CD4-positive, alpha-beta T cell treated with Interleukin-17A for 1 hour (primary cell): ENCODE measurements at places on chromosomes 5 and 9.

- no peak for DNase-seq
Measured at GRCh38 chr9:97411440-97411788, 482 bp upstream of the TDRD7 start.

DNA sequence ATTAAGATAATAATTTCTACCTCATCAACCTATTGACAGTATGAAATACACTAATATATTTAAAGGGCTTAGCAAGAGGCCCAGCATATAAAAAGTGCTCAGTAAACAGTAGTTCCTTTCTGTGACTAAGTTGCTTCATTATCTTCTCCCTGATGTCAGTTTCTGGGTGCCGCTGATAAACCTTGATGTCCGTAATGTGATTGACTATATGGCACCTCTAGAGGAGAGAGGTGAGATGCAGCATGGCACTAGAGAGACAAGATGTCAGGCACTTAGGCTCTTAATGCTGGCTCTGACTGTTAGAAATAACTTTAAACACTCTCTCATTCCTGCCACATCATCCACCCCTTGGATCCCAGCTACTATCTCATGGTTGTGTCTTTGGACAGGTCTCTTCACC is 455.9 kb upstream of the KLF4 start:
- no peak for DNase-seq

GRCh38 chr5:169943026-169943425 is 37.3 kb downstream of the INSYN2B start:
- DNase-seq = no peak

GRCh38 chr9:125088752-125089151 is 54.6 kb downstream of the SCAI start:
- DNase-seq = no peak

DNA sequence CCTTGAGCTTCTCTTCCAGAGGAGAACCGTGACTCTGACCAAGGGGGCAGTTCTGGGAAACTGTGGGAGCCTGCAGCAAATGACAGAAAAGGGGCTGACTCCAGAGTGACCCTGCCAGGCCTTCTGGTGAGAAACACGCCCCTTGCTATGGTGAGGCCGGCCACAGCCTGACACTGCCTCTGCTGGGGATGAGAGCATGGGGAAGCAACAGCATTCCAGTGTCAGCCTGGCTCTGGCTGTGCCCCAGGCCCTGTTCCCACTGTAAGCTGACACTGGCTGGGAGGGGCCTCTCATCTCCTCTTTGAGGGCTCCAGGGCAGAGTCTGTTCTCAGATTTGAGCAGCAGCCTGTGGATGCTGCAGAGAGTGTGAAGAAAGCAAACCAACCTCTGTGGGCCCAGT is 180.0 kb upstream of the IL12B start:
- DNase-seq = no peak

DNA sequence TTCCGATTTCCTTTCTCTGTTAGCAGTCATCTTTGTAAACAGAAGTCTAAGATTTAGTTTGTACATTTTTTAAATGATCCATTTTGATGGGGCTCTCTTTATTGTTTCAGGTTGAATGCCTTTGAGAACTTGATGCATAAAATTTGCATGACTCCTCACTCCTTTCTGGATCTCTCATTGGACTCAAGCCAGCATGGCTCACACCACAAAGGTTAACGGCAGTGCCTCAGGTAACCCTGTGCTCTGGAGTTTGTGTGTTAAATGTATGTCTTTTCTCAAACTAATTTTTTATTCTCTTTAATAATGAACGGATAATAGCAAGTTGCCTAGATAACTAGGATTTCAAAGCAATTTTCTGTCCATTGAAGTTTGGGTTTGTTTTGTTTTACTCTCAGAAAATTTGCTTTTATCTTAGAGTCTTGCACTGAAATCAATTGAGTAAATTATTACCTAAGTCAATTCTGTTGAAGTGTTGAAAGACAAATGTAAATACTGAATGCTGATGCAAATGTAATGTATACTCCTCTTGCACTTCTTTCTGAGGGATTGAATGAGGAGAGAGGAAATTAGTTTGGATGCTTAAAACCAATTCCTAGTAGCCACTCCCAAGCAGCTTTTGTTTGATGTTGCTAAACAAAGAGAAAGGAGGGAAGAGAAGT is 164.6 kb upstream of the DMRT1 start:
- no peak for DNase-seq

DNA sequence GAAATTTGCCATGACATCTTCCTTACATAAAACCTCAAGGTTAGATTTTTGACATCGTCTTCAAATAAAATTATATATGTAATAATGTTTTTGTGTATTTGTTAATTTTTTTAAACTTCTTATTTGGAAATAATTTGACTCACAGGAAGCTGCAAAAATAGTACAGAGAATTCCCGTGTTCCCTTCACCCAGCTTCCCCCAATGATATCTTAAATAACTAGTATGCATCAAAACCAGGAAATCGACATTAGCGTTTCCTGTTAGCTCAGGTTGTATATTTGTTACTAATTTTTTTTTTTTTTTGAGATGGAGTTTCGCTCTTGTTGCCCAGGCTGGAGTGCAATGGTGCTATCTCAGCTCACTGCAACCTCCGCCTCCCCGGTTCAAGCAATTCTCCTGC is 86.3 kb upstream of the SPRY4 start:
- no peak for DNase-seq

GRCh38 chr5:77981820-77982219 is 205.7 kb upstream of the TBCA start:
- no peak for DNase-seq

DNA sequence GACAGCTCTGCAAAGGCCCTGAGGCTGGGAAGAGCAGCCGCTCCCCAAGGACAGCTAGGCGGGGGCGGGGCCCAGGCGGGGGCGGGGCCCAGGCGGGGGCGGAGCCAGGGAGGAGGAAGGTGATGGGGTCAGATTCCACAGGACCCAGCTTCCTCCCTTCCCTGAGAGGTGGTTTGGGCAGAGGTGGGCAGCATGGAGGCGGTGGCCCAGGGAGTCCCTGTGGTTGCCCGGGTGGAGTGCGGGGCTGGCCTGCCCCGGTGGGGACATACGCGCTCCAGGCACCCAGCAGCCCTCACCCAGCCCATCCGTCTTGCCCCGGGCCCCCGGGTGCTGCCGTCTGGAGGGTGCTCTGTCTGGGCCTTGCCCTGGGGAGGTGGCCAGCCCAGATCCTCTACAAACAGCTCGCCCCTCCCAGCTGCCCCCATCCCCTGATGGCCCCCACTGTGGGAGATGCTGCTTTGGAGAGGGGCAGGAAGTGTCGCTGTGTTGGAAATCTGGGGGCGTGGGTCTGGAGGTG is 11.0 kb upstream of the RNU6ATAC start:
- DNase-seq = no peak

GRCh38 chr5:10695055-10695649 is 65.9 kb downstream of the DAP start:
- no peak for DNase-seq

- no peak for DNase-seq
Measured at GRCh38 chr5:174482607-174483024, 241.8 kb upstream of the MSX2 start.

- no peak for DNase-seq
Measured at GRCh38 chr9:125914411-125914810, 167.2 kb downstream of the PBX3 start.

DNA sequence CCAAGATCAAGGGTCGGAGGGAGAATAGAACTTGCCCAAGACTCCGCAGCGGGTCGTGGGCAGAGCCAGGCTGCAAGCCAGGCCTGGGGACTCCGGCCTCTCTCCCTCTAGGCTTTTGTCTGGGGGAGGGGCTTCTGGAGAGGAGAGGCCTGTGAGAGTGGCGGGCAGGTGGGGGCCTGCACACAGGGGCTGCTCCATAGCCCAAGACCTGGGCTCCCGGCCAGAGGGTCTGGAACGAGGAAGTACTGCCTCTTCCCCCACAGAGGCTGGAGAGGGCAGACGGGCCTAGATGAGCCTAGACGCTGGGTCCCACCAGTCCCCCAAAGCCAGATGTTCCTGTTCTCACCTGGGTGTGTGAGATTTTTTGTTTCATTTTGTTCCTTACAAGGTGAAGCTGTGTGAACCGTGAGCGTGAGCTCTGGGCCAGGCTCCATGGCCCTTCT is 5.2 kb upstream of the ST6GALNAC6 start:
- DNase-seq = peak; percentile 28

DNA sequence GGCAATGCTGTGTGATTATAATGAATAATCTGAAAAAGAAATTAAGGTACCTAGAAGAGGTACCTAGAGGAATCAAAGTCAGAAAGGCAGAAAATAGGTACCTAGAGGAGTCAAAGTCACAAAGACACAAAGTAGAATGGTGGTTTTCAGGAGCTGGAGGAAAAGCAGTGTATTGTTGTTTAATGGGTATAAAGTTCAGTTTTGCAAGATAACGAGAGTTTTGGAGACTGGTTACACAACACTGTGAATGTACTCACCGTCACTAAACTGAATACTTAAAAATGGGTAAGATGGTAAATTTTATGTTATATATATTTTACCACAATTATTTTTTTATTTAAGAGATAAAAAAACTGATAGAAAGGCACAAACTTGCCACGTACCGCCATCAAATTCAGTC is 57.0 kb downstream of the FBXL17 start:
- no peak for DNase-seq

- no peak for DNase-seq
Measured at GRCh38 chr9:12680341-12680740, 12.8 kb upstream of the TYRP1 start.

DNA sequence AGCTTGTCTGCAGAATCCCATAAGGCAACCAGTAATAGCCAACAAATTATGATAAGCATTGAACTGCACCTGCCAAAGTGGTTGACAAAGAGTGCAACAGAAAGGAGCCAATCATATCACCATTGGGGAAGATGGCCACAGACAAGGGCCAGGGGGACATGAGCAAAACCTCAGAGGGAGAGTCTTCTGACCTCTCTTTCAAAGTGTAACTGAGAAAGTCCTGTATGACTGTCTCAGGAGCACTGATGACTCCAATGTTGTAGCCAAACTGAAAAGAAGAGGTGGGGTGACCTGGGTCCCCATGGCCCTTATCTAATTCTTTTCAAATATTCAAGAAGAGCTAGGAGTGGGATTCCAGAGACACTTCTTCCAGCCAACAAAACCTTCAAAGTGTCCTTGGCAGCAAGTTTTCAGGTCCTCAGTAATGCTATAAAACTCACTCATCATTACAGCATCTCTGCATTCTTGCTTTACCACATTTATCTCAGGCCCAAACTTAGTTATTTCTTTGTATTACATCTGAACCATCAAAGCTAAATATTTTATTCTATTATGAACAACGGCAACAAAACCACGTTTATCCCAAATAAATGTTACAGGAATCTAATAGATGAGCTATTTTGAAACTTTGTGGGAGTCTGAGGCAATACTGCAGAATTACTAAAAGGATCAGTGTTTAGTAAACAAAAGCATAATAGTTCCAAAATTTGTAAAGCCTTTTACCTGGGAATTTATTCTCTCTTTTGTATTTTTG is 24.4 kb downstream of the FBLL1 start:
- DNase-seq = no peak

- DNase-seq = no peak
Measured at GRCh38 chr9:127447416-127448111, 3.6 kb downstream of the RPL12 start.

- DNase-seq = no peak
Measured at GRCh38 chr9:99931155-99931840, 24.8 kb downstream of the STX17 start.
